Heart right ventricle (tissue), 16 donors: ENCODE measurements at places on chromosomes 7 and 10. TPM values are rescaled to one million over a fixed set of nuclear protein-coding genes. Genes with fewer than 3 reads are reported as not detected.

GRCh38 chr7:150949564-150949963, 28.6 kb downstream of the KCNH2 start:
- no peak for DNase-seq

GRCh38 chr7:99014113-99014985, 129.6 kb downstream of the SMURF1 start:
- DNase-seq, result no peak

GRCh38 chr10:77582710-77583115, 54.9 kb downstream of the KCNMA1 start:
- DNase-seq, result no peak

DNA sequence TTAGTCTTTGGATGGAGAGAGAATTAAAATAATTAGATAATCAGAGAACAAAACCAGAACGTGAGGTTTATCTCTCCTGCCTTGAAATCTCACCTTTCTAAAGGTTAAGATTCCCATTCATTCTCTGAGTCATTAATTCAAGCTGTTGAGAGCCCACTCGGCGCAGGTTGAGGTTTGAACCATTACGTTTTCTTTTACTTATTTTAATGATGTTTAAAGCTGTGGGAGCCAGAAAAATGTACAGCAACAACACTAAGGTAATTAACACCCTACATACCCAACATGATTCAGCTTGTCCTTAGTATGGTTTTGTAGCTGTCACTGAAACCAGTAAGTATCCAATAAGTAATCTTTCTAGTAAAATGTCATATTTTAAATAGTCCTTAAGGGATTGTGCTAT, 153.0 kb upstream of the ANK3 start:
- DNase-seq, result no peak

DNA sequence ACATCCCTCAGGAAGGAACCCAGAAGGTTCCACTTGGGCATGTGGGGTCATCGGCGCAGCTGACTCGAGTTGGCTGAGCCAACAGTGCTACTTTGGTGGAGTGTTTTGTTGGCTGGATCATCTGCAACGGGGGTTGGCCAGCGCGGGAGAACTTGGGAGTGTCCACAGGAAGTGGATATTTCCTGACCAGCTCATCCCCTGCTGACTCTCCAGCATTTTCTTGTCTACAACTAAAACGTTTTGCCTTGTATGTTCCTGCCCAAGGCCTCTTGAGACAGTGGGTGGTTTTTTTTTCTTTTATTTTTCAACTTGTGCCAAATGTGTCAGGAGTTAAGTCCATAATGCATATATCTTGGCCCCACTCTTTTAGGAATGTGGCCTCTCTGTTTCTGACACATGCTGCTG, 208.6 kb downstream of the ZNF365 start:
- peak; percentile 68 for DNase-seq

DNA sequence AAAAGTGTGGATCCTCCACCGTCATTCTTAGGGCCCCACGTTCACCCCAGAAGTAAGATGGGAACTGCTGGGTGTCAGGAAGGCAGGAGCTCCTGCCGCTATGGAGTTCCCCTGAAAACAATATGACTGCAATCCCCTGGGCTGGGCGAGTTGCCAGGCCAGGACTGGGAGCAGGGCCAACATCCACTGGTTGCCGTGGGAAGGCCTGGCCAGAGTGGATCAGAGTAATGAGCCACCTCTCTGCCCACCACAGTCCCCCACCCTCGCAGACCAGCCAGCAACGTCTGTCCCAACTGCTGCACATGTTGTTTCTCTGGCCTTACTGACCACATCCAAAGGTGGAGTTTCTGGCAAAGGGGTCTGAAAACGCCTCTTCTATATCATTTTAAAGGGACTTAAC, 86.6 kb downstream of the STRA8 start:
- peak; percentile 81 for DNase-seq

DNA sequence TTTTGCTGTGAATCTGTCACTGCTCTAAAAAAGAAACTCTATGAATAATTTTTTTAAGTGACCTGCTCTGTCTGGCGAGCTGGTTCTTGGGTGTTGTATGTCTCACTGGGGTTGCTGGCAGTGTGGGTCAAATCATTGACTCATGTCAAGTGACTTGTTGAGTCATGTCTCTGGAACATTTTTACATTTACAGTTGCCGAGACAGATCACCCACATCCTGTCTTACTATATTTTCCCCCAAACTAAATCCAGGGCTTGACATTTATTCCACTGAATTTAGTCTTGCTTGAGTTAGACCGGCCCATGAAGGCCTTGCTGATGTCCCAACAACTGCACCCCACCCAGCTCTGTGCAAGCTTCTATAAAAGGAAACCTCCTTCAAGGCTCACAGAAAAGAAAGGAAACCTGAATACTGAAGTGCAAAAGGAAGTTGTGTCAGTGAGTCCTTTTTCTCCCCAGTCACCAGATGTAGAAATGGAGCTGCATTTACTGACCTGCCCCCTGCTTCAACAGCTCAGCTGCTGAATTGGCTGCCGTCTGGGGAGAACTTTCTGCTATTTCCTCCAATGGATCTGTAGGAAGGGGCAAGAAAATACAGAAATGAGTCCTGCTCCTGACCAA, 290.3 kb downstream of the TNS3 start:
- DNase-seq, result no peak

DNA sequence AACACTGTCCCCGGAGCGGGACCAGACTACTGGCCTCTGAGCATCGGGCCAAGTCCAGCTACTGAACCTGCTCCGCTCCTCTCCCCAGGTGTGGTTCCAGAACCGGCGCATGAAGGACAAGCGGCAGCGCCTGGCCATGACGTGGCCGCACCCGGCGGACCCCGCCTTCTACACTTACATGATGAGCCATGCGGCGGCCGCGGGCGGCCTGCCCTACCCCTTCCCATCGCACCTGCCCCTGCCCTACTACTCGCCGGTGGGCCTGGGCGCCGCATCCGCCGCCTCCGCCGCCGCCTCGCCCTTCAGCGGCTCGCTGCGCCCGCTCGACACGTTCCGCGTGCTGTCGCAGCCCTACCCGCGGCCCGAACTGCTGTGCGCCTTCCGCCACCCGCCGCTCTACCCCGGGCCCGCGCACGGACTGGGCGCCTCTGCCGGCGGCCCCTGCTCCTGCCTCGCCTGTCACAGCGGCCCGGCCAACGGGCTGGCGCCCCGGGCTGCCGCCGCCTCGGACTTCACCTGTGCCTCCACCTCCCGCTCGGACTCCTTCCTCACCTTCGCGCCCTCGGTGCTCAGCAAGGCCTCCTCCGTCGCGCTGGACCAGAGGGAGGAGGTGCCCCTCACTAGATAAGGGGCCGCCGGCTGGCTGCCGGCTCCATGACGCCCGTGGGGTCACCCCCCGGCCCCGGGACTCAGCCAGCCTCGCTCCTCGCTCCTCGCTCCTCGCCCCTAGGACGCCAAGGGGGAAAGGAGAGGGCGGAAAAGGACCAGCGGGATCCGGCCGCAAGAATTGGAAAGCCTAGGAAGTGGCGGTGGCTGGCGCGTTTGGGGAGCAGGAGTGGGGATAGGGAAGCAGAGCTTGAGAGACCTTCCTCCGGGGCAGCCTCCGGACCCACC, 3.4 kb downstream of the EVX1 start:
- no peak for DNase-seq

DNA sequence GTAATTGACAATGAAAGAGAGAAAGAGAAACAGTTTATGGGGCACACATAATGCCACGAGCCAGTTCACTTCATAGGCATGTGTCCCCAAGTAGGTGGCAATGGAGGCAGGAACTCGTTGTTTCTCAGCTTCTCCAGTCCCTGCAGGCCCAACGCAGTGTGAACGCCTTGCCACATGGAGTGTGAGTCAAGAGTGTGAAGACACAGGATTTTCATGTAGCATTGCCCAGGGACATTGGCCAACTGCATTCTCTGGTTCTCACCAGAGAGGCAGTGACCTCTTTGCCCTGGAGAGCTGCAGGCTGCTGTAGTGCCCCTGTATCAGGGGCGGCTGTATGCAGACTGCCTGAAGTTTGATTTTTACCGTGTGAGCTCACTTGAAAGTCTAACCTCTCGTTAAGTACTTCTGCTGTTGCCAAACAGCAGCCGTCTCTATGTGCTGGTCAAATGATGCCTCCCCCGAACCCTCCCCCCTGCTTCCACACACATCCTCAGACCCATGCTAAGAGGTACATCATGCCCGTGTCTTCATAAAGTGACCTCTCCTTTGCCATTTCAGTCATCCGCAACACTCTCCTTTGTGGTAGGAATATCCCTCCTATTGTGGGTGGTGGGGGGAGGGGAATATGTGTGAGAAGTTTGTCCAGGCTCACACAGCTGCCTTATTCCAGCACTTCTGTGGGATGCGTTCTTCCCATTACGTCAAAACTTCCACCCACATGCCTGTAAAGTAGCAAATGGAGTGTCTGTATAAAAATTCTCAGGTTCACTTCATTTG, 12.7 kb downstream of the LRRC18 start:
- DNase-seq, result peak; percentile 31

DNA sequence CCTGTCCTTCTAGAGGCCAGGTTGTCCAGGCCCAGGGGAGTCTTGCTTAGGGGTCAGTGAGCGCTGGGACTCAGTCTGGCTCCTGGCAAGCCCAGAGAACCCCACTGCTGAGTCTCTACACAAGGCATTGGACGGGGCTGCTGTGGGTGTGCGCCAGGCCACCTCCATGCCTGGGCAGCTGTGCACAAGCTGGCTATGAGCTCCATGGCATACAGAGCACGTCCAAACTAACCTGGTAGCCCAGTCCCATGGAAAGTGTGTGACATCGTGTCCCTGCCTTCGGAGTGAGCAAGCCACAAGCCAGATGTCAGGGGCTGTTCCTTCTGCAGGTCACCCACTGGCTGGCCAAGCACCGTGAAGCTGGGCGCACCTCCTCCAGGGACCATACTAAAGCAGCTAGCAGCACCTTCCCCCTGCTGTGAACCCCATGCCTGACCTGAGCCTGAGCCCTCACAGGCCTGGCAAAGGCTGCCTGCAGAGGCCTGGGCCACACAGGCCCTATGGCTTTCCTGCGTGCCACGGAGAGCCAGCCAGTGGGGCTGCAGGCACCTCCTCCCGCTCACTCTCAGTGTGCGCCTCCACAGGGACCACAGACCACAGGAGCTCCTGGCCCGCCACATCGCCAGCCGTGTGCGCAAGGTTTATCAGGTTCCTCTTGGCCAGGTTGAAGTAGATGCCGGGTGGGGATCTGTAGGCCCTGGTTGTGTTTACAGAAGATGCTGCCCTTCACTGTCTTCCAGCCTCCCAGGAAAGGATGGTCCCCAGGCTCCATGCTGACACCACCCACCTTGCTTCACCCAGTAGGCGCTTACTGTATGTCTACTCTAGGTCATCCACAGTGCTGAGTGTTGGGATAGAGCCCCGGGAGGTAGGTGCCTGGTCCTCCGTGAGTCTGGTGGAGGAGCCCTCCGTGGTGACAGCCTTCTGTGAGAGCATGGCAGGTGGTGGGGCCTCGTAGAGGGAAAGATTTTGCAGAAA, 219.7 kb downstream of the EBF3 start:
- no peak for DNase-seq

DNA sequence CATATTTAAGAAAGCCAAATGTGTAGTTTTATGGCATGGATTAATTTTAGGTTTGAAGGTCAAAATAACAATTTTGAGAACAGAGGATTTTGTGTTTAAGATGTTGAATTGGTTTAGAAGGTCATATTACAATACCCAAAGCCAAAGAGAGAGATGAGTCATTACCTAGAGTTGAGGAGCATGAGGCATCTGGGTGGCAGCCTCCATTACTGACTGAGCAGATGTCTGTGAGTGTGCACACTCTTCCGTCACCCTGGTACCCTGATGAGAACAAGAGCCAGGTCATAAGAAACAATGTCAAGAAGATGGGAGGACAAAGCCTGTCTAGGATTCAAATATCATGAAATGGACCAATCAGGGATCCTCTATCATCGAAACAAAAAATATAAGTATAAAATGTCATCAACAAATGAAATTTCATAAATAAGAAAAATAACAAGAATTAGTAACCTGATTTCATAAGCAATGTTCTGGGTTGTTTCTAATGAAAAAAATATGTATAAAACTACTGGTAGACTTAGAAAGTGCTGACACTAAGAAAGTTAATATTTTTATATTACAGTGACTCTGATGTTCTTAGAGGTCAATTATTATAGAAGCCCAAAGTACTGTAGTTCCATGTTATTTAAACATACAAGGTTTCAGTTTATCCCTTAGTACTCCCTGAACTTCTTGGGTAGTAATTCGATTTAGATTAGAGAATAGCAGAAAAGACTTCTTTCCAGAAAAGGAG, 20.0 kb downstream of the CUBN start:
- DNase-seq, result no peak

DNA sequence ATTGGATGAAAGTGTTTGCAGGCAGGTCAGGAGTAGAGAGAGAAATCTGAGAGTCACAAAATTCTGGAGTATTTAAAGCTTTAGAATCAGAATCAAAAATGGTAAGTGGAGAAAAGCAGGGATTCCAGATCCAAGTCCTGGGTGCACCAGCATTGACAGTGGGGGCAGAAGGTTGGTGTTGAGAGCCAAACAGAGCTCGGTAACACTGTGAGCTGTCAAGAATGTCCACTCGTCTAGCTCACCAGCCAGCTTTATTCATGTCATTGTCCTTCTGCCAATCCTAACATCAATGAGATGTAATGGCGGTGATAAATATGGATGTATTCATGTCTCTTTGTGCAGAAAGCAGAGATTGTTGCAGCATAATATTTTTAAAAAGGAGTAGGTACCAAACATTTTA, 128.8 kb downstream of the KLF6 start:
- DNase-seq, result no peak

GRCh38 chr7:44167920-44168319, 21.3 kb downstream of the GCK start:
- DNase-seq, result no peak

NODAL gene
- not detected for total RNA-seq

- DNase-seq, result no peak
Observed at GRCh38 chr10:117750616-117751015, 208.1 kb downstream of the EMX2 start.

GRCh38 chr10:72321248-72322029, 33.3 kb downstream of the DNAJB12 start:
- DNase-seq, result no peak

FAM53B gene
- 33.8 TPM for total RNA-seq

WEE2 gene
- not detected for total RNA-seq

CALHM2 gene
- total RNA-seq, result 14.7 TPM

GIMAP8 gene
- total RNA-seq, result 30.2 TPM

GRCh38 chr7:128837521-128837921, 7.3 kb downstream of the FLNC start:
- DNase-seq, result peak; percentile 4

DNA sequence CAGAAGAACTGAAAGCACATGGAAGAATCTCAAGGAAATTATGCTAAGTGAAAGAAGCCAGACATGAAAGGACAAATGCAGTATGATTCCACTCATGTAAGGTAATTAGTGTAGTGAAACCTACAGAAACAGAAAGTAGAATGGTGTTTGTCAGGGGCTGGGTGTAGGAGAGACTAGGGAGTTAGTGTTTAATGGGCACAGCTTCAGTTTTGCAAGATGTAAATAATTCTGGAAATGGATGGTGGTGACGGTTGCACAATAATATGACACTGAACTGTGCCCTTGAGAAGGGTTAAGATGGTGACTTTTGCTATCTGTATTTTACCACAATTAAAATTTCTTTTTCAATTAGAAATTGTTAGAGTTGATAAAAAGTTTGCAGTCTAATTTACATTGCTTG, 157.3 kb upstream of the ADCY1 start:
- no peak for DNase-seq
